ENCODE measurements at places on chromosomes 1 and 21.

DNA sequence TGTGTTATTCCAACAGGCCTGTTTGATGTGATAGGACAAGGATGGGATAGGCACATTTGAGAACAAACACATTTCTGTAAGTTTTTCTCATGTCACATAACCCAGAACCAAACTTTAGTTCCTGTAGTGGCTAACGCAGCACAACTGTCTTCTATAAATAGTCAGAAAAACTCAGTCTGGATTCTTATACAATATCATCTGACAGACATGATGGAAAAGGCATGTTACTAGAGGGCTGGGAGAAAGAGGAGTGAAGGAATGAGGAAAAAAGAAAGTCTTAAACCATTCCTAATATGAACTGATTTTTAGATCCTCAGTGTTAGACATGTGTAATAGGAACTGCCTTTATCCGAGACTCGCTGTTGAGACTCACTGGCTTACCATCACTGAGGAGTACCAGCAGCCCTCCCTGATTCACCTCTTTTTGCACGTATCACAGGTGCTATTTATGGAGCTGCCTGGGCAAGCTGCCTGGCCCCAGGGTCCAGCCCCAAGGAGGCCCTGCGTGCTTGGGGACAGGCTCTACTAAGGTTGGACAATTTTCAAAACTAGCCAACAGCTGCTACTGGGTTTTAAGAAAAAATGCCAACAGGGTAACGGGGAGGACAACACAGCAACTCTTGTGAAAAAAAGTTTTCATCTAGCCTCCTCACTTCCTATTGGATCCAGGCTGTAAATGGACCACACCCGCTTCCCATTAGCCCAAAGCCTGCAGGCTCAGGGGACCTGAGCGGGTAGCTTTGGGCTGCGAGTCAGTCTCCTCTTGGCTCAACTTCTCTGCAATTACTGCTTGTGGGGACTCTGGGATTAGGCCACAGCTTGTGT is 30.7 kb upstream of the SERBP1 start:
- DNase-seq: no peak

DNA sequence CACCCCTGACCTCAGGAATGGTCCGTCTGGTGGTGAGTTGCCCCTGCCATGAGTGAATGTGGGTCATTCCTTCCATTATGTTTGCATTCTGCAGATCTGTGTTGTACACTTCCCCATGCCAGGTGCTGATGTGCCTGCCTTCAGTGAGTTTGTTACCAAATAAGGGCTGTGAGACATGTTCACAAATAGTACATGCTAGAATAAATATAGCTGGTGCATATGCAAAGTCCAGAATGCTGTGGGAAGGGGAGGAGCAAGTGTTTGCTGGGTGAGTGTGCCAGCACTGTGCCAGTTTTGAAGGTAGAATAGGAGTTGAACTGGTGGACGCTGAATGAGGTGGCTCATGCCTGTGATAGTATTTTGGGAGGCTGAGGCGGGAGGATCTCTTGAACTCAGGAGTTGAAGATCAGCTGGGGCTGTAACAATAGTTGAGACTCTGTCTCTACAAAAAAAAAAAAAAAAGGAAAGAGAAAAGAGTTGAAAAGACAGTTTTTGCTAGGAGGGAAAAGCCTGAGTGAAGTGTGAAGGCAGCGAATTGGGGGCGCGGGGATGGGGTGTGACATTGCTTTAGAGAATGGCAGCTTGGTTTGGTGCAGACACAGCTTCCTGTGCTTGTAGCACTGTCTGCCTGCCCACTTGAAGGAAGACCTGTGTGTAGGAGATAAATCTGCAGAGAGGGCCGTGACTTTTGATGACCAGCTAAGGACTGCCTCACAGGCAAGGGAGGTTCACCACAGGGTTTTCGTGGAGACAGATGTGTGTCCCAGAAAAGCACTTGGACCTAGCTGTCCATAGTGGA is 61.1 kb downstream of the LGR6 start:
- DNase-seq: no peak

DNA sequence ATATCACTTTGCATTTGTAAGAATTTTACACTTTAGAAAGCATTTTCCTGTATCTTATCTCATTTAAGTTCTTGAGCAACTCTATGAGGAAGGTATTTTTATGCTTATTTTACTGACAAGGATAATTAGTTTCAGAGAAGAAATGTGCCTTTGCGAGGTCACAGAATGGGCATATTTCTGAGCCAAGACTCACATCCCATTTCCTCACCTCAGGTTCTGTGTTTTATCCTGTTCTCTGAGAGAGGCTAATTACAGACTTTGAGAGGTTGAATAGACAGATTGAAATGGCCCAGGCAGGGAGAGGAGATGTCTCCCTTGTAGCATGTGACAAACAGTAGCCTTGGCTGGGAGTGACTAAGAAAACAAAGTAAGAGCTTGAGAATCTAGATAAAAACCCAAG is 39.1 kb upstream of the ZC3H11B start:
- no peak for DNase-seq

GRCh38 chr1:71014178-71014579 is 33.4 kb downstream of the PTGER3 start:
- DNase-seq: no peak

GRCh38 chr1:204729516-204729915 is 44.0 kb upstream of the LRRN2 start:
- no peak for DNase-seq

- no peak for DNase-seq
These were observed 209.0 kb downstream of the RHOU start for GRCh38 chr1:228944296-228944695.

GRCh38 chr1:118902711-118903191 is 85.4 kb downstream of the TBX15 start:
- DNase-seq: no peak

GRCh38 chr21:42187976-42188653 is 30.8 kb upstream of the ABCG1 start:
- peak; percentile 42 for DNase-seq

DNA sequence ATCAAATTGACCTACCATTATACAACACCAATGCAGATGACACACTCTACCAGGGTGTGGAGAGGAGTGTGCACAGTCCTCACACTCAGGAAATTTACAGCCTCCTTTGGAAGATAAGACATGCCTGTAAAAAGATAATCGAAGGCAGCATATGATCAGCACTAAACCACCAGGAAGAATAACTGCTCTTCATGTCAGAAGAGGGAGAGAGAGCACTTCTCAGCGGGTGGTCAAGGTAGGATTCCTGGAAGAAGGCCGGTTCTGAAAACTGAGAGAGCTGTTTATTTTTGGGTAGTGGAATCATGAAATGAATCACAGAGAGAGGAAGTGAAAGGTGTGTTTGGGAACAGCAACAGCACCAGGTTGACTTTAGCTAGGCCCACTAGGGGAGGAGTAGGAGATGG is 14.0 kb upstream of the ZNF697 start:
- no peak for DNase-seq

GRCh38 chr1:198873696-198874230 is 234.9 kb downstream of the PTPRC start:
- DNase-seq: no peak

DNA sequence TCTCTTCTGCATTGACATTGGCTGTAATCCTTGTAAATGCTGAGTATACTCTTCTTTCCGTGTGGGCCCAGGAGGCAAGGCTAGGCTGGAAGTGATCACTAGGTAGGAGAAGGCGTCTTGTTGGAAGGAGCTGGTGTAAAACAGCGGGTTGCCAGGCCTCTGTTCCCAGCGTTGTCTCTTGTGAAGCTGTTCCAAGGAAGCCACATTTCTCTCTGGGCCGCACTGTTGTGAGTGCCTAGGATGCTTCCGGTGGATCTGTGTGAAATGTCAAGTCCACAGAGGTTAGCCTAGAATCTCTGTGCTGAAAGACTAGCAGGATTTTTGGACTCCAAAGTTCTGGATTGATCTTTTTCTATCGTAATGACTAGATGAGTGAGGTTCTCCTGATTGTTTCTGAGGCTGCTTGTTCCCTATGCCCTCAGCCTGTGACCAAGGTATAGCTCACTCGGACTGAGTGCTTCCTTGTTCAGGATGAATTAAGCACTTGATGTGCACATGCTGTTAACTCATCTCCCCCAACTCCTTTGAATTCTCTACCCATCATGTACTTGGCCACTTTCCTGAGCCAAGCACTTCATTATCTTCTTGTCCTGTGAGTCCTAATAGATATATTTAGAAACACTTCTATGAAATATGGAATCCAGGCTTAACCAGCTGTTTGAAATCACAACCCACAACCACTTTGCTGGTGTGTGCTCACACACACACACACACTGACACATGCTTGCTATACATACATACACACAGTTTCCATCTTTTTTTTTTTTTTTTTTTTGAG is 63.3 kb downstream of the PBX1 start:
- DNase-seq: no peak

Measured in activated naive CD8-positive, alpha-beta T cell treated with anti-CD3 and anti-CD28 coated beads, Interleukin-2, amount 50 U/mL, for 16 hours (primary cell).